ENCODE measurements at places on chromosomes 1 and 21.

DNA sequence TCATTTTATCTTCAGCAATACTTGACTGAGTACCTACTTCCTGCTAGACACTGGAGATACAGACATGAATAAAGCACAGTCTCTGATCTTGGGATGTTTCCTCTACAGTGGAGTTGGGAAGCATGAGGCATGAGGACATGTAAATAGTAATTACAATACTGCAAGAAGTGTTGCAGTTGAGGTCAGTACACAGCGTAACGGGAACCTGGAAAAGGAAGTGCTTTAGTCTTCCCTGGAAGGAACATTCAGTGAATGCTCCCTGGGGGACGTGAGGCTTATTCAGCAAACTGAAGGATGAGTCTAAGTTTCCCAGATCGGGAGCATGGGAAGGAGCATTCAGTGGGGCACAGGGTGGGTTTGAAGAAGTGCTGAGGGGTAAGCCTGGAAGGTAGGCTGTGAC is 112.4 kb downstream of the PIK3R3 start:
- no peak for DNase-seq

DNA sequence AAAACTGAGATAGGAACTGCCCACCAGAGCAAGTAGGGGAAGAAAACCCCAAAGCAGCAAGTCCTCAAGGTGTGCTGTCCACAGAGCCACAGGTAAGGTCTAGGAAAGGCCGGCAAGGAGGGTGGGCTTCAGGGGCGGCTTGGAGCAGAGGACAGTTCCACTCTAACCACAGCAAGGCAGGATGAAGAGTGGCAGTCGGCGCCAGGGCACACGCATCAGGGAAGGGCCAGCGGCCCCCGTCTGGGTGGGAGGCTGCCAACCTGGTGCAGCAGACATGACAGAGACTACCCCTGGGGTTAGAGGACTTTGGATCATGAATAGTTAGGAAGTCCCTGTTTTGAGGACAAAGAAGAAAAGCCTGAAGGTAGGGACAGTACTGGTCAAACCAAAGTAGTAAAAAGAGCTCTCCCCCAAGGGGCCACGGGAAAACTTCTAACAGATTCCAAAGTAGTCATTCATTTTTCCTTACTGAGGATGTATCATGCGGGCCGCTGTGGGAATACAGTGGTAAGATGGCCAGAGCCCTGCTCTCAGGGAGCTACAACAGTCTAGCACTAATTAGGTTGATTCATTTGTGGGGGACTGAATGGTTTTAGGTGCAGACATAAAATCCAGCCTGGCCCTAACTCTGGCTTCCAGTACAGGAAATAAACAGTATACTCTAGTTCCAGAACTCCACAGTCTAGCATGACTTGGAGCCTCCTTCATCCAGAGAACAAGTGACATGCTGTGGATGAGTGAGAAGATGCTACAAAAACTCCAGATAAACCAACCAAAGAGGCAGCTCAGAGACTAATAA is 3.5 kb upstream of the RAP1GAP start:
- peak; percentile 62 for DNase-seq

GRCh38 chr1:171740356-171740863 is 1.5 kb downstream of the VAMP4 start:
- DNase-seq = no peak

DNA sequence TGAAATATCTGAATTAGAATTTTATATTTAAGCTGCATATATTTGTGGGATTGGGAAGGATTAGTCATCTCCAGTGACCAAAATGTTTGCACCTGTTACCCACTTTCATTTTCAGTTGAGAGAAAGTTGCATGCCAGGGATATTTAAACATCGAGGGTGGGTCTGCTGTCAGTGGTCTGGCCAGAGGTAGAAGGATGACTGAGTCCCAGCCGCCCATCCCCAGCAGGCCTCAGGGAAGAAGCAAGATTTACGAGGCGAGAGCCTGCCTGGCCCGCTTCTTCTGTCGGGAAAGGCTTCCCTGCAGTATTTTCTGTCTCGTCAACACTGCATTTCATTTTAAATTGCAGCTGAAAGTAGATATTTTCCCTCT is 1.4 kb upstream of the MAN1C1 start:
- DNase-seq = no peak

DNA sequence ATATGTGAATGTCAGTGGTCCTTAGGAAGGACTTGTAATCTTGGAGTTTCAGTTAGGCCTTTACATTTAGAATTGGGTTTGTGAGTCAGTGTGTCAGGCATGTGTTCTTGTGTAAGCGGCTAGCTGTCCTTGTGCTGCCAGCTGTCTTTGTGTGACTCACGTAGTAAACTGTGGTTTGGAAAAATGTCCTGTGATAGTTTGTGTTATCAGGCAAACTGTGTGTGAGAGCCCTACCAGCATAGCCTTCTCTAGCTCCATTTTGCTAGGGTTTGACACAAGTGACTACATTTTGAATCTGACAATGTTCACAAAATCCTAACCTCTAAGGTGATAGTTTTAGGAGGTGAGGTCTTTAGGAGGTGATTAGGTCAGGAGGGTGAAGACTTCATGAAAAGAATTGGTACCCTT is 6.9 kb upstream of the SLC35D1 start:
- DNase-seq = peak; percentile 97

GRCh38 chr1:28789816-28790215 is 22.2 kb upstream of the OPRD1 start:
- DNase-seq = no peak

DNA sequence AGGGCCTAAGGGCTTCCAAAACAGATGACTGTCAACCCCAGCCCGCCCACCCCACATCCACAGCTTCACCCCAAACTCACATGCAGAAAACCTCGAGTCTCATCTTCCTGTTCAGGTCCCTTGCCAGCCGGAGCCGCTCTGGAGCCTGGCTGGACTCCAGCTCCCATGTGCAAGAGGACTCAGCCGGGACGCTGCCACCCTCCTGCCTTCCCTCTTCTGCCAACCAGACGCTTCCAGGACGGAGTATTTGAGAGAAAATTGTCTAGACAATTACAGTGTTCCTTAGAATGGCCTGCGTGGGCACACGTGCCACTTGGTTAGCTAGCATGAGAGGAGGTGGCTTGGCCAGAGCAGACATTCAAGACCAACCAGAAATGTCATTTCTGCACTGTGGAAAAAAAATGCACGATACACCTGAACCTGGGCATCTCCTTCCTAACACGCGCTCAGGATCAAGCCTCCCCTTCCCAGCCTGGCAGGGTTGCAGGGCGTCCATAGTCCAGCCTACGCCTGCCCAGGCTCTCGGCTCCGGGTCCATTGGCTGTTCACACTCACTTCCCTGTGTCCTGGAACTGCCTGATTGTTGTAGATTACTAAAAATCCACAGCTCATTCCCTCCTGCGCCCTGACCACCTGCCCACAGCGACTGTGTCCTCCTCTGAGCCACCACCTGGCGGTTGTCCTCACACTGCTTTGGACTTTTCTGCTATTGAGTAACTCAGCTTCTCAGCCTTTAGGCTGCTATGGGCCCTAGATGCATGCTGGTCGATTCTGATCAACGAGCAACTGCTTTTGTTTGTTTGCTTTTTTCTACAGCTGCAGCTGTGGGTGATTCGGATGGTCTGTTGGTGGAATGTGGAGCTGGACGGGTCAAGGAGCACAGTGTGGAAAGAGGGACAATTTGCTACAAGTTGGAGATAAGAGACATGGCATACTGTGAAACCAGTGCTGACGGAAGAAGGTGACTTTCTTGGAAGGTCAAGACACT is at the start of gene CLDN14:
Gene CLDN14 (minus strand): TSS at position 708 of the 988 bp plus-strand sequence. CDS start 18,427 bp downstream, outside the sequence.
- no peak for DNase-seq

- DNase-seq = no peak
These were observed 26.9 kb upstream of the GPR88 start for GRCh38 chr1:100511058-100511457.

DNA sequence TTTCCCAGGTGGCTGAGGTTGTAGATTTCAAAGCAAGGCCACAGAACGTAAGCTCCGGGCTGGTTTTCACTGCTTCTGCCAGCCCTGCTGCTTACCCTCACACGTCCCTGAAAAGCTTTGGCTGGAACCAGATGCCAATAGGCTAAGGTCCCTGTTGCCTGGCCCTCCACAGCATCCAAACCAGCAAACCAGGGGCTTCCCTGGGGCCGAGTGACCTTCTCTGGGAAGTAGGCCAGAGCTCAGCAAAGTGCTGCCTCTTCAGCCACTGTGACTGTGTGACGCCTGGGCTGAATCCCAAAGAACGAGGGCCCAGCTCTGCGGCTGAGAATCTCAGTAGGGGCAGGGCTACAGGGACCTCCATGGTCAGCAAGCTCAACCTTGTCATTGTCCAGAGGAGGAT is 28.9 kb upstream of the RBM15 start:
- DNase-seq = no peak

GRCh38 chr1:226274138-226274537 is 34.8 kb downstream of the LIN9 start:
- DNase-seq = no peak

- no peak for DNase-seq
These were observed 349 bp downstream of the ADGRB2 start for GRCh38 chr1:31763671-31764311.

DNA sequence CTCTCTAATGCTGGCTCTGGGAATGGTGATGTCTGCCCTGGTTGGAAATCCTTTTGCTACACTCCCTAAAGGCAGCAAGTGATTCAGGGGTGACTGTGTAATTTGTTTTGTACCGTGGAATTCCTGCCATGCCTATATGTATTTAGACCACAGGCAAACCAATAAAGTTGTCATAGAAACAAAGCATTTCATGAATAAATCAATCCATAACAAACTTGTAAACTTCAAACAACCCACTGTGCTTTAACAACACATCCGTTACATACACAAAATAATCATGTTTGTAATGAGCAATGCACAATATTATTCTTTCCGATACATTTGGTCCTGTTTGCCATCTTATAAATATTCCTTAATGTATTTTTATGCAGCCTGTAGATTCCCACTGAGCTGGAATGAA is 330.3 kb upstream of the SNX7 start:
- DNase-seq = peak; percentile 65

- no peak for DNase-seq
These were observed 1.3 kb upstream of the MTARC1 start for GRCh38 chr1:220785166-220786056.

DNA sequence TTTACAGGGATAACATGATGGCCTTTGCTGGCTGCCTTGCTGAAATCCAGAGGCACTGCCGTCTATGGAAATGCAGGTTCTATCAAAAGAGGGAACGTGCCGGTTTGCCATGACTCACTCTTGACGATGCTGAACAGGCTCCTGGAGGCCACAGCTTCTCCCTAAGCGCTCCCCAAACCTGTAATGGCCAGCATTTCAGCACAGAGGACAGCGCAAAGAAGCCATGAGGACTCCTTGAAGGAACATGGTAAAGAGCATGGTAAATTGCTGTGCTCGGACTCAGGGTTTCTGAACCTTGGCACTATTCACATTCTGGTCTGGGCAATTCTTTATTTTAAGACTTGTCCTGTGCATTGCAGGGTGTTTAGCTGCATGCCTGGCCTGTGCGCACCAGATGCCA is 217.5 kb downstream of the CAMTA1 start:
- DNase-seq = no peak

DNA sequence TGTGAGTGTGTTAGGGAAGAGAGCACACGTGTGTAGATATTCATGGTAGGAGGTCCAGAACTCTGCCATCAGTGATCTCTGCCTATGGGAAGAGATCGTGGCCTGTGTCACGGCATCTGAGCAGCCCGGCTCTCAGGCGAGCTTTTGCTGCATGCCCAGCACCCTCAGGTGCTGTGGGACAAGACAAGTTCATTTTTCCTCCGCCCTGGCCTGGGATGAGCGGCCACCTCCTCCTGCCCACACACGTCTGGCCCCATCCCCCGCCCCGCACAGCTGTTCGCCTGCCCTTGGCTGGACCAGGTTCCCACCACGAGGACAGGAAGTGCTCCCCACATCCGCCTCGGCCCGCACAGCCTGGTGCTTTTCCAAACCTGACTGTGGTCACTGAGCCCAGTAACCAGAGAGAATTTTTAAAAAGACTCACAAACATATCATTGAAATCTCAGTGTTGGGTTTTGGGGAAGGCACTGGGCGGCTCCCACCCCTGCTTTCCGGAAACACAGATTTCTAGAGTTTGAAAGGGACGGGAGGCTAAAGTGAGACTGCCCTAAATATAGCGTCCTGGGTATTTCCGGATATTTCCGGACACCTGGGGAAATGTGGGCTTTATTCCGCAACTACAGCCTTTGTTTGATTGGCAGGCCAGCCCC is 18.0 kb downstream of the BMP8A start:
- DNase-seq = no peak

DNA sequence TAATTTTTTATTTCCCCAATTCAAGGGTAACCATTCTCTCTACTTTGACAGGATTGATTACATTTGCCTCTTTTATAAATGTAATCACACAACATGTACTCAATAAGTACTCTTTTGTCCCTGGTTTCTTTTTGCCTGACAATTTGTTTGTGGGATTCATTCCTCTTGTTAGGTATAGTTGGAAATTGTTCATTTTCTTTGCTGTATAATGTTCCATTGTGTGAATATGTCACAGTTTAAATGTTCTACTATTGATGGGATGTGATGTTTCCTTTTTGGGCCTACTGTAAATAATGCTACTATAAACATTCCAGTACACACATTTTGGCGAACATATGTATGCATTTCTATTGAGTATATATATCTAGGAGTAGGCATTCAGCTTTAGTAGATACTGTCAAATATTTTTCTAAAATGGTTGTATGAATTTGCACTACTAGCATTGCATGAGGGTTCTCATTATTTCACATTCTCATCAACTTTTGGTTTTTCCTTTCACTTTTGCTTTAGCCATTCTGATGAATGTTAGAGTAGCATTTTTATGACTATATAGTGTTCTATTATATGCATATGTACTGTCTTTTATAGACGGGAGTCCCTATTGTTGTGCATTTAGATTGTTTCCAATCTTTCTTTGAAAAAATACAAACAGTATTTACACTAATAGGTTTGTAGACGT is 35.0 kb upstream of the PRKACB start:
- no peak for DNase-seq

- DNase-seq = no peak
These were observed 134.3 kb downstream of the CASZ1 start for GRCh38 chr1:10662090-10662688.

DNA sequence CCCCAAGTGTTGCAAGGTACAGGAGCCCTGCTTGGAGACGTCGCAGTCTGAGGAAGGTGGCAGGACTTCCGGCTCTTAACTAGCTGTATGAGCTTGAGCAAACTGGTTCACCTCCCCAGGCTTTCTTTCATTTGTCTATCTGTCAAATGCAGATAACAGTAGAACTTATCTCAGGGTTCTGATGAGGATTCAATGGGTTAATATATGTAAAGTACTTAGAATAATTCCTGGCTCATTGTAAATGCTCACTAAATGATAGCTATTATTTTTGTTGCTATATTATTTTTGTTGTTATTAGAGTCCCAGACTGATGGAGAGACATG is 108.5 kb upstream of the IPO9 start:
- DNase-seq = no peak

DNA sequence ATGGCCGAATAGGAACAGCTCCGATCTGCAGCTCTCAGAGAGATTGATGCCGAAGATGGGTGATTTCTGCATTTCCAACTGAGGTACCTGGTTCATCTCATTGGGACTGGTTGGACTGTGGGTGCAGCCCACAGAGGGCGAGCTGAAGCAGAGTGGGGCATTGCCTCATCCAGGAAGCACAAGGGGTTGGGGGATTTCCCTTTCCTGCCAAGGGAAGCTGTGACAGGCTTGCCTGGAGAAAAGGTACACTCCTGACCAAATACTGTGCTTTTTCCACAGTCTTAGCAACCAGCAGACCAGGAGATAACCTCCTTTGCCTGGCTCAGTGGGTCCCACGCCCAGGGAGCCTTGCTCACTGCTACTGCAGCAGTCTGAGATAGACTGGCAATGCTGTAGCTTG is 66.9 kb downstream of the HSD3B1 start:
- no peak for DNase-seq
